Naive thymus-derived CD8-positive, alpha-beta T cell (primary cell): ENCODE measurements at places on chromosomes 6 and 20. TPM values are rescaled to one million over a fixed set of nuclear protein-coding genes. Genes with fewer than 3 reads are reported as not detected.

HNF4A gene
- total RNA-seq, result not detected

DNA sequence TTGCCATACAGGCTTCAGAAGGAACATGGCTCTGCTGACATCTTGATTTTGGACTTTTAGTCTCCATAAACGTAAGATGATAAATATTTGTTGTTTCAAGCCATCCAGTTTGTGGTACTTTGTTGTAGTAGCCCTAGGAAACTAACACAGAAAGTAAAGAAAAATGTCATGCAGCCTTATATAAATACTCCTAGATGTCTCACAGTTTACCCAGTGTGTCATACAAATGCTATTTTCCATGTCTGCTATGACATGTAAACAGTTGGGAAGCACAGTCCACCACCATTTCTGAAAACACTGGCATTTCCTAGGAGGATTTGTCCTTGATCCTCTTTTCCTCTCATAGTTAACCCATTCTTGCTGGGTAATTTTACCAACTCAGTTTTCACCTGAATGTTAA, 30.6 kb upstream of the ME1 start:
- DNase-seq, result no peak
- no peak overlapping the region for H3K4me3 ChIP-seq
- no peak overlapping the region for H3K27ac ChIP-seq
- H3K36me3 ChIP-seq, result no peaks in the 10 kb centered on the region
- H3K27me3 ChIP-seq, result peaks cover 3% of the 10 kb centered on the region

BTBD3 gene
- total RNA-seq, result 1.4 TPM

ANKRD66 gene
- total RNA-seq, result not detected

GRCh38 chr6:36066817-36067216, 39.2 kb downstream of the MAPK14 start:
- H3K27ac ChIP-seq, result no peak overlapping the region
- no peaks in the 10 kb centered on the region for H3K27me3 ChIP-seq

DNA sequence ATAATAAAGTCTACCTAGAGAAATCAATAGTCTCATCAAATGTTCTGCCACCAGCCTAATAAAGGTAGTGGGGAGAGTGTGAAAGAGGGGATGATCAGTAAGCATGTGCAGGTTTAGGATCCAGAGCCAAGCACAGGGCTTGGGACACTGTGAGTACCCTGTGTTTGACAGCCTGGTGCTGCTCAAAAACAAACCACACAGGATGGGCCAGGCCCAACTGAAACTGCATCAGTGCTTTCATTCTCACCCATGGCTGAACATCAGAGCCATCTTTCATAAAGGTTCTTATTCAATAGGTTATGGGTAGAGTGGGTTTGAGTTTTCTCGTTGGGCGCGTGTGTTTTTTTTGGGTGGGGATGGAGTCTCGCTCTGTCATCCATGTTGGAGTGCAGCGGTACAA, 87.3 kb upstream of the NHSL1 start:
- no peak overlapping the region for H3K4me3 ChIP-seq
- no peak overlapping the region for H3K27ac ChIP-seq
- no peaks in the 10 kb centered on the region for H3K27me3 ChIP-seq
- H3K36me3 ChIP-seq, result no peaks in the 10 kb centered on the region

DNA sequence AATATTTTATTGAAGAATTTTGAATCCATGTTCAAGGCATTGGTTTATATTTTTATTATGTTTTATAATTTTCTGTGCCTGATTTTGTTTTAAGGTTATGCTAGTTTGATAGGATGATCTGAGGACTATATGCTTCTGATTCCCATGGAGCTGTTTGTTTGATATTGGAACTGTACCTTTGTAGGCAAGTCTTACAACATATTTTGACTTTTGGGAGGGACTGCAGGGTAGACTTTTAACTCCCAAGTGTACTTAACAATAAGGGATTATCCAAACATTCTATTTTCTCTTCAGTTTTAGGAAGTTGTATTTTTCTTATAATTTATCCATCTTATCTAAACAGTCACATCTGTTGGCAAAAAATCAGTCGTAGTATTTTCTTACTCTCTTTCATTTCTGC, 82.6 kb downstream of the HIVEP1 start:
- no peaks in the 10 kb centered on the region for H3K27me3 ChIP-seq
- peaks cover 25% of the 10 kb centered on the region for H3K4me1 ChIP-seq
- H3K4me3 ChIP-seq, result no peak overlapping the region
- peaks cover 11% of the 10 kb centered on the region for H3K36me3 ChIP-seq

WFDC12 gene
- total RNA-seq, result not detected

GRCh38 chr6:105402090-105402938, 568 bp downstream of the PREP start:
- DNase-seq, result no peak
- peak overlapping the region; percentile 87 for H3K4me3 ChIP-seq
- H3K27me3 ChIP-seq, result peaks cover 4% of the 10 kb centered on the region
- peaks cover 59% of the 10 kb centered on the region for H3K4me1 ChIP-seq
- H3K36me3 ChIP-seq, result no peaks in the 10 kb centered on the region

DLK2 gene
- total RNA-seq, result 1.2 TPM

LPA gene
- total RNA-seq, result not detected

GRCh38 chr6:10278746-10279145, 136.1 kb downstream of the TFAP2A start:
- no peak for DNase-seq
- H3K4me3 ChIP-seq, result no peak overlapping the region
- H3K4me1 ChIP-seq, result no peaks in the 10 kb centered on the region
- no peak overlapping the region for H3K27ac ChIP-seq
- peaks cover 6% of the 10 kb centered on the region for H3K27me3 ChIP-seq
- no peaks in the 10 kb centered on the region for H3K36me3 ChIP-seq

HTR1E gene
- total RNA-seq, result not detected

FAM184A gene
- 3.4 TPM for total RNA-seq

DUSP15 gene
- not detected for total RNA-seq

TINAG gene
- total RNA-seq, result not detected

GRCh38 chr20:63896264-63897105, 1.6 kb downstream of the DNAJC5 start:
- peaks cover 64% of the 10 kb centered on the region for H3K4me1 ChIP-seq
- peak overlapping the region; percentile 94 for H3K4me3 ChIP-seq
- no peaks in the 10 kb centered on the region for H3K27me3 ChIP-seq
- H3K36me3 ChIP-seq, result peaks cover 14% of the 10 kb centered on the region
- peak overlapping the region; percentile 89 for H3K27ac ChIP-seq

BANF2 gene
- not detected for total RNA-seq

DNA sequence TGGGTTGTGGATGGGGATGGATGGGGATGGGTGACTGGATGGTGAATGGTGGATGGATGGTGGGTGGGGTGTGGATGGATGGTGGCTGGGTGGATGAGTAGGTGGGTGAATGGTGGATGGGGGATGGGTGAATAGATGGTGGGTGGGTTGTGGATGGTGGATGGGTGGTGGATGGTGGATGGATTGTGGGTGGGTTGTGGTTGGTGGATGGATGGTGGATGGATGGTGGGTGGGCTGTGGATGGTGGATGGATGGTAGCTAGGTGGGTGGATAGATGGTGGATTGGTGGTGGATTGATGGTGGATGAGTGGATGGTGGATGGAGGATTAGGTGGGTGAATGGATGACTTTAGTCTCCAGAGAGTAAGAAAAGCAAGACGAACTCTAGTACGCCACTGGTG, 57.6 kb downstream of the YTHDF1 start:
- no peaks in the 10 kb centered on the region for H3K36me3 ChIP-seq
- no peak for DNase-seq
- peaks cover 18% of the 10 kb centered on the region for H3K27me3 ChIP-seq
- no peak overlapping the region for H3K27ac ChIP-seq
- H3K4me3 ChIP-seq, result no peak overlapping the region
- peaks cover 2% of the 10 kb centered on the region for H3K4me1 ChIP-seq

DNA sequence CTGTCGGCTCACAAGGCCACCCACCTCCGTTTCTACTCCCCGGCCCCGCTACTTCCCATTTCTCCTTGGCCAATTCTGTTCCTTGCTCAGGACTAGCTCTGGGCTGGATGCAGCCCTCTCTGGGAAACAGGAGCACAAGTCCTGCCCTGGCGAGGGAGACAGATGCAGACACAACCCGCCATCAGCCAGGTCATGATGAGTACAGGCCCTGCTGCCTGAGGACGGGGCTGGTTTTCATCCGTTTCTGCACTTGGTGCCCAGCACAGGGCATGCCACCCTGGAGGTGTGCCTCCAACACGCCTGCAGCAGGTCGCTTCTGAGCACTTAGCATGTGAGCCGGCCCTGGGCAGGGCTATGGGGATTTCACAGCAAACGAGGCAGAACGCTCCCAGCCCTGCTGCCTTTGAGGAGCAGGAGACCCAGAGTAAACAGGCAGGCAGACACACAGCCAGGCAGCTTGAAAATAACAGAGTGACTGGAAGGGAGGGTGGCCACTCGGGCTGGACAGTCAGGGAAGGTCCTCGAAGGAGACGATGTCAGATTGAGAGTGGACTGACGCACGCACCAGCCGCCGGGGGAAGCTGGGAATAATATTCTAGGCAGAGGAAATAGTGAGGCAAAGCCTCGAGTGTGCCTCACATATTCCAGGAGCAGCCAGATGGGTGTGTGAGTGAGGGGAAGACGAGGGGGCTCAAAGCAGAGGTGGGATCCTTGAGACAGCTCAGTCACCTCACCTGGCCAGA, 21.2 kb upstream of the VSTM2L start:
- H3K27me3 ChIP-seq, result peaks cover 1% of the 10 kb centered on the region
- H3K27ac ChIP-seq, result no peak overlapping the region
- H3K4me1 ChIP-seq, result no peaks in the 10 kb centered on the region
- H3K36me3 ChIP-seq, result no peaks in the 10 kb centered on the region

GRCh38 chr20:63033794-63034709, 27.3 kb upstream of the BHLHE23 start:
- H3K36me3 ChIP-seq, result no peaks in the 10 kb centered on the region
- H3K4me3 ChIP-seq, result peak overlapping the region; percentile 95
- H3K27me3 ChIP-seq, result peaks cover 10% of the 10 kb centered on the region
- DNase-seq, result no peak
- H3K27ac ChIP-seq, result no peak overlapping the region

DNA sequence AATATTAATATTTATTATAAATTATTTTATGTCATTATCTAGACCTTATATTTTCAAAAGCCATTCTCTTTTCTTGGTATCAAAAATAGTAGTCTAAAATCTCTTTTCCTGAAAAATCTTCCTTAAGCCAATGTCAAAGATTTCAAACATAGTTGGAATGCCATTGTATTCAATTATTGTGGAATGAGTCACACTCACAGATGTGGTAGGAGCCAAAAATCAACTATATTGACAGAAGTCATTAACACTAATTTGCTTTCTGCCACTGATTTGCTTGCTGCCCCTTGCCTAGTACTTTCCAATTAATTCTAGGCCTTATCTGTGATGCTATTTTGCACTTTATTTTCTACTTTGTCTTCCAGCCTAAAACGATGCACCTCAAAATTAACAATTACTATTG, 1326.3 kb upstream of the GJE1 start:
- DNase-seq, result no peak
- H3K4me3 ChIP-seq, result no peak overlapping the region
- peaks cover 3% of the 10 kb centered on the region for H3K27me3 ChIP-seq
- no peaks in the 10 kb centered on the region for H3K36me3 ChIP-seq
- H3K27ac ChIP-seq, result no peak overlapping the region

- no peak overlapping the region for H3K27ac ChIP-seq
- no peak overlapping the region for H3K4me3 ChIP-seq
- H3K4me1 ChIP-seq, result no peaks in the 10 kb centered on the region
- no peaks in the 10 kb centered on the region for H3K36me3 ChIP-seq
- H3K27me3 ChIP-seq, result peaks cover 10% of the 10 kb centered on the region
These were observed 8.4 kb downstream of the BPIFB1 start for GRCh38 chr20:33291416-33291815.

- no peak for DNase-seq
- H3K27ac ChIP-seq, result no peak overlapping the region
- no peaks in the 10 kb centered on the region for H3K36me3 ChIP-seq
- H3K4me1 ChIP-seq, result peaks cover 25% of the 10 kb centered on the region
These were observed 314.1 kb upstream of the SGK1 start for GRCh38 chr6:134632024-134632423.

DNA sequence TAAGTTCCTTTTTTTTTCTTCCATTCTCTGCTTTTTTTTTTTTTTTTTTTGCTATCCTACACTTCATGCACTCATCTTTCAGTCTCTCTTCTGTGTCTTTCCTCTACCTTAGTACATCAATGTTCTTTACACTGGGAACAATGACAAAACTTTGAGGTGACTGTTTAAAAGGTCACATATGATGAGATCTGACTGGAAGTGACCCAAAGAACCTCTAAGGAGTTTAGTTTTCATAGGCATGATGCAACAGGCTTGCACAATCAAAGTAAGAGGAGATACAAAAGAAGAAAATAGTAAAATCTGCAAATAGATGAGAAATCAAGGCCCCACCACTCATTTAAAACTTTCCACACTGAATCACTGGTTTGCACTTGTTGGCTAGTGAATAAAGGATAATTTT, 840.8 kb downstream of the TBC1D32 start:
- H3K4me1 ChIP-seq, result no peaks in the 10 kb centered on the region
- H3K4me3 ChIP-seq, result no peak overlapping the region
- no peaks in the 10 kb centered on the region for H3K27me3 ChIP-seq
- no peaks in the 10 kb centered on the region for H3K36me3 ChIP-seq

- H3K27ac ChIP-seq, result no peak overlapping the region
- H3K4me1 ChIP-seq, result peaks cover 7% of the 10 kb centered on the region
- no peak overlapping the region for H3K4me3 ChIP-seq
- no peaks in the 10 kb centered on the region for H3K36me3 ChIP-seq
- DNase-seq, result no peak
These were observed 4.1 kb upstream of the XKR7 start for GRCh38 chr20:31963889-31964288.

GRCh38 chr20:2760952-2761305, 39.5 kb downstream of the CPXM1 start:
- H3K27me3 ChIP-seq, result peaks cover 30% of the 10 kb centered on the region
- DNase-seq, result no peak
- no peaks in the 10 kb centered on the region for H3K4me1 ChIP-seq
- H3K36me3 ChIP-seq, result no peaks in the 10 kb centered on the region
- no peak overlapping the region for H3K27ac ChIP-seq
- H3K4me3 ChIP-seq, result no peak overlapping the region

DNA sequence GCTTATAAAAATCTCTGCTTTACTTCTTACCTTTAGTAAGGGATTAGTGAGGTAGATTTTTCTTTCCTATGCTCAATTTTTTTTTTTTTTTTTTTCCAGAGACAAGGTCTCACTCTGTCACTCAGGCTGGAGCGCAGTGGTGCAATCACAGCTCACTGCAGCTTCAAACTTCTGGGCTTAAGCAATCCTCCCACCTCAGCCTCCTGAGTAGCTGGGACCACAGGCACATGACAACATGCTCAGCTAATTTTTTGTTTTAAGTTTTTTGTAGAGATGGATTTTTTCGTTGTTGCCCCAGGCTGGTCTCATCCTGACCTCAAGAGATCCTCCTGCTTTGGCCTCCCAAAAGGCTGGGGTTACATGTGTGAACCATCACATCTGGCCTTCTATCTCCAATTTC, 58.9 kb upstream of the RREB1 start:
- no peak for DNase-seq
- H3K27ac ChIP-seq, result no peak overlapping the region
- peaks cover 13% of the 10 kb centered on the region for H3K4me1 ChIP-seq
- no peak overlapping the region for H3K4me3 ChIP-seq
- no peaks in the 10 kb centered on the region for H3K36me3 ChIP-seq

GRCh38 chr6:169238766-169239165, 14.9 kb downstream of the THBS2 start:
- no peaks in the 10 kb centered on the region for H3K4me1 ChIP-seq
- no peak overlapping the region for H3K4me3 ChIP-seq
- DNase-seq, result no peak
- peaks cover 13% of the 10 kb centered on the region for H3K27me3 ChIP-seq
- H3K27ac ChIP-seq, result no peak overlapping the region
